Bone marrow (tissue), 2 donors: ENCODE measurements at places on chromosomes 3 and 15.

GRCh38 chr3:46269556-46269955 is 27.3 kb downstream of the CCR3 start:
- DNase-seq, result no peak

DNA sequence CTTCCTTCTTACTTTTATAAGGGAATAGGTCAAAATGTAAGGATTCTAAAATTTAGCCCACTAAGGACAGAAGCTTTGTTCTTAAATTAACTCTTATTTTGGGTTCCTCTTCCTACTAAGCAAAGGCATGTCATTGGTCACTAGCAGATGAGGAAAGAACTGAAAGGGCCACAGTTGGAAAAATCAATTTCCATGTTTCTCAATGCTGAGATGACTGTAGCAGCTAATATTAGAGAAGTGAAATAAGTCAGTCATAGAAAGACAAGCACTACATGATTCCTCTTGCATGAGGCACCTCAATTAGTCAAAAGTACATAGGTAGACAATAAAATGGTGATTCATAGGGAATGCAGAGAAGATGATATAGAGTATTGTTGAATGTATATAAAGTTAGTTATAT is 353.7 kb downstream of the RSL24D1 start:
- DNase-seq, result no peak

- DNase-seq, result no peak
Measured at GRCh38 chr3:2078821-2079220, 19.8 kb upstream of the CNTN4 start.

DNA sequence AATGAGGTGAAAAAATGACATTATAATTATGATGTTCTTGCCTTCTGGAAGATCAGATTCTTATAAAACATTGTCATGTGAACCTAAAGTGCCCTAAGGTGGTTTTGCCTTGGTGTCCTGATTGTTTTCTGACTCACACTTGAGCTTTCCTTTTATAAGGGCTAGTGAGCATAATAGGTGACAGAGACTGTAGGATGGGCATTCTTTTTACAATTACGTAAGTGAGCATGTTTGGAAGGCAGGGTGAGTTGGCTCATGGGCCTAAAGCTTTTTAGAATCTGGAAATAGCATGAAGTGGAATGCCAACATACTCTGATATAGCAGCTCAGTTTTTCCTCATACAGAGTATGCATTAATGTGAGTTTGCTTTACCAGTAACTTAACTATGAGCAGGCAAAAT is 41.2 kb downstream of the CRYBG3 start:
- DNase-seq, result no peak

GRCh38 chr3:191972714-191973398 is 511.9 kb downstream of the PYDC2 start:
- DNase-seq, result no peak

DNA sequence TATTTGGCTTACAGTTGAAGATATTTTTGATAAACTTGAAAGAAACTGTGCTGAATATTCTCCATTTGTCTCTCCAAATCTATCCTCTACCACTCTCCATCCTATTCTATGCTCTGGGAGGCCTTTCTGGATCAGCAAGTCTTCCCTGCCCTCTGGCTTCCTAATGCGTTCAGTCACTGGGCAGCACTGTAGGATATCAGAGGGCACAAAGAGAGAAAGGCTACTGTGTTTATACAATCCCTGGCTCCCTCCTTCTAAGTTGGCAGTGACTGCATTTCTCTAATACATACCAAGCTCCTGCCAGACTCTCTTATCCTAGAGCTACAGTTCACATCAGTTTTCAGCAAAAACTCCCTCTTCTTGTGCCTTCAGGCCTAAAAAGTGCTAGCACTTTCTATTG is 102.1 kb upstream of the FHIT start:
- no peak for DNase-seq

GRCh38 chr3:152428577-152428976 is 159.8 kb downstream of the MBNL1 start:
- no peak for DNase-seq

GRCh38 chr3:108728934-108729333 is 28.3 kb downstream of the RETNLB start:
- DNase-seq, result no peak

GRCh38 chr3:28590216-28590615 is 241.6 kb upstream of the AZI2 start:
- no peak for DNase-seq

DNA sequence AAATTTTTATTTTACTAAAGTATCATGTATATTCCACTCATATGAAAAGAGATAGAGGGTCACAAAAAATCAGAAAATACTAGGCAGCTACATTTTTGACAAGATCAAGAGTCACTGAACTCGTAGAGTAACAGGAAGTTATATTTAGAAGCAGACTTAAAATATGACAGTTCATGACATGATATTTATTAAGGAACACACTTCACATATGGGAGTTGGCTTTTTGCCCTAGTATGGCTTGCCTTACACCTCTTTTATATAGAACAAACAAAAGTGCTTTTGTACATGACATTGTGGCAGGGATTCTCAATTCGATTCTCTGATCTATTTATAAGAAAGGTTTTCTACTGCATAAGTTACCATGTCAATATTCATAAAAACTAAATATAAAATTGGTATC is 80.1 kb upstream of the GBE1 start:
- no peak for DNase-seq

DNA sequence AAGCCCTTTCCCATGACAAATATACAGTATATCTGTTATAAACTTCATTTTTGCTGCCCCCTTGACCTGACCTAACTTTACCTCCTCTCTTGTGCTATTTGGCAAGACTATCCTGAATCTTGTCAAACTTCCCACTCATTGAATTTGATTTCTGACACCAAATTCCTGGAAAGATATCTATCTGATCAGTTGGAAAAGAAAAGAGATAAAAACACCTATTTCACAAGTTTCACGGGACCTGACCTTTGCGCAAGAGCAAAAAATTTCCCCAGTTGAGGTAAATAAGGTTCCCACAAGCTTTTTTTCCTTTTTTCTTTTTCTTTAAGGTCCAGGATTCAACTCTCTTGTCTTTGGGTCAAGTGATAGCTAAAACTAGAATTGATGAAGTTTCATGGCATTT is 189.2 kb upstream of the LPP start:
- no peak for DNase-seq

- no peak for DNase-seq
Measured at GRCh38 chr3:193943851-193944517, 192.0 kb upstream of the HES1 start.

DNA sequence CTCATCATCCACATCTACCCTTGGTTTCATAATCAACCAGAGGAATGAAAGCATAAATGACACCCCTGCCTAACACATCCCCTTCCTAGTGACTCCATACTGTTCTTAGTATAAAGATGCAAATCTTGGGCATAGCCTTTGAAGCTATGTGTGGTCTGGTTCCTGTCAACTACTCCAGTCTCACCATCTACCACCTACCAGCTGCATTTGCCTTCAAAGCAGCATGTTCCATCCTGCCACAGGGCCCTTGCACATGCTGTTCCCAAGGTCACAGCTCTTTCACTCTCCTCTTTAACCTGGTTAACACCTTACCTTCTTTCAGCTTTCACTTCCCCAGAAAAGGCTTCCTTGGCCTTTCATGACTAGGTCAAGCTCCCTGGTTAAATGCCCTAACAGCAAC is 62.3 kb upstream of the ARHGEF3 start:
- no peak for DNase-seq

GRCh38 chr15:66287461-66288057 is 5.8 kb upstream of the DIS3L start:
- DNase-seq, result peak; percentile 12

- DNase-seq, result no peak
Measured at GRCh38 chr3:72601983-72602750, 246.1 kb downstream of the SHQ1 start.

DNA sequence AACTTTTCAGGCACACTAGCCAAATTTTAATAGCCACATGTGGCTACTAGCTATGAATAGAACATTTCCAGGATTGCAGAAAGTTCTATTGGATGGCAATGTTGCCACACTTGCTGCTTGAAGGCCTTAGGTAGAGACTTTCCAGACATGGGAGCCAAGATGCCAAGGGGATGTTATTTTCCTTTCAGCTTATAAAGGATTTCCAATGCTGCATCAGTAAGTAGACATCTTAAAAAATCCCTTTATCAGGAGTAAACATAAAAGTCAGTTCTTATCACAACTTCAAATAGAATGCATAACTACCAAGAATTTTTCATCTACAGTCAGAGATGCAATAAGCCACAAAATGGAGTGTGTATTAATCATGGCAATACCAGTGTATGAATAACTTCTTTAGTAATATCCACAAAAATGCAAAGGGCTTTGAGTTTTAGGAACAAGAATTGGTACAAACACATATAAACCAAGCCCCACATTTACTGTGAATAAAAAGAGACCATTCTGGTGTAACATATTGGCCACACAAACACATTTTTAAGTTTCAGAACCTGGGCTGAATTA is 457.1 kb upstream of the ADAMTS9 start:
- no peak for DNase-seq

GRCh38 chr3:197105786-197106185 is 76.2 kb upstream of the MELTF start:
- no peak for DNase-seq

DNA sequence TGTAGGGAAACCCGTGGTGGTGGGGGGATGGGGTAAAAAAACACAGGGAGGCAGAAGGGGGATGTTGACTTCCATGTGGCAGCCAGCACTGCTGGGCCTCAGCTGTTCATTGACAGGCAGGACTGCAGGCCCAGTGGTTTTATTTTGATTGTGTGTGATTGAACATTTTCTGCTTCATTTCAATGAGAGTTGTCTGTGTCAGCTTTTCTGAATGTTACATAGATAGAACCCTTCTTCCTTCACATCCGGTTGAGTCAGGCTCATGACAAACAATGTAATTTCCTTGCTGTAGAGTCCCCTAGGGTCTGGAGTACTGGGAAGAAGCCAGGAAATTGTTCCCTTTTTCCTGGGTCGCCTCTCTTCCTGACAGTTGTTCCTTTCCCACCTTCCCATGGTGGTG is 8.2 kb upstream of the RPP25 start:
- DNase-seq, result no peak

DNA sequence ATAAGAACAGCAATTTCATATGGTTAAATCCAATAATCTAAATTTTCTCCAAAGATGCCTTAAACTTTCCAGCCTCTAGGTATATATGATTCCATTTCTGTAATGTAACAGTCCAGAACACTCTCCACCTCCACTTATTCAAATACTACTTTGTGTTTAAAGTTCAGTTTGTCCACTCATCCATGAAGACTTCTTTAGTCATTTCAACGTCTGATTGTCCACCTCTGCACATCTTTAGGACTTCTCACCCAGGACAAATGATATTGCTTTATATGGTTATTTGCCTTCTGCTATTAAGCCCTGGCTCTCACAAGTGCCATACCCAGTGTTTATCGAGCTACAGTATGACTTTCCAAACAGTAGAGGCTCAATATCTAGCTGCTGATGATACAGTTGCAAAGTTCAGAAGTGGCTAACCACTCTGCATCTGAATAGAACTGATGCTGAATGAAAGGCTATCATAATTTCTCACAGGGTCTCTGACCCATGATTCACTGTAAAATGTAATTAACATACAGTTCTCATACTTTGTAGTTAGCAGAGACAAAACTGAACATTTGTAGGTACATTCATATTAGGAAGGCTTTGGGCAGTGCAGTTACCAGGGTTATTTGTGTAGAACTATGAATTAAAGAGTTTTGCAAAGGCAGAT is 93.7 kb upstream of the MBNL1 start:
- no peak for DNase-seq

DNA sequence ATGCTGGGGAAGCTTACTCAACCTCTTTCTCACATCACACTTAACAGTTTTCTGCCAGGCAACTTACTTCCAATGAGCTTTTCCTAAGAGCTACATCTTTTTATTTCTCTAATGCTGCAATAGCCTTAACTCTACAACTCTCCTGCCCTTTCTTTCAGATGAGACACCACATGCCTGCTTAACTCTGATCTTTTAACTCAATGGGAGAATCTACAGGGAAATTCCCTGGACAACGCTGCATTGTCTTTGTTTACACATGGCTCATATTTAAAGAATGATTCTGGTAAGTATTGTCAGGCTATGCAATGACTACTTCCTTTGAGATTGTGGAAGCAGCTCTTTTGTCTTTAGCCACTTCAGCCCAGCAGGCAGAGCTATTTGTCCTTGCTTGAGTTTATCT is 353.1 kb upstream of the BCHE start:
- DNase-seq, result no peak

DNA sequence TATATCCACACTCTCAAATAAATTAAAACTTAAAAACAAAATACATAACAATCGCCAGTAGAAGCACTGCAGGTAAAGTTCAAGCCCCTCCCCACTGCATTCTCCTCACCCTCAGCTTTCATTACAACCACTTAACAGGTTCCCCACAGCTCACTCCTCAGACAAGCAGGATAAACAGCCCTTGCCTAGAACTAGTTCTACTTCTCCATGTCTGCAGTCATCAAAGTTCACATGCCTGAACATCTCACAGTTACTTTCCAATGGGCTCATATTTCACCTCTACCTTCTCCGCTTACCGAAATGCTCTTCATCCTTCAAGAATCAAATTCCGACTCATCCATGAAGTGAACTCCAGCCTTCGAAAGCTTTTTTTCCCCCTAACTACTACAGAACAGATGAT is 4.1 kb downstream of the YEATS2 start:
- DNase-seq, result no peak

- no peak for DNase-seq
Measured at GRCh38 chr3:151770956-151771355, 37.2 kb downstream of the AADACL2 start.

- no peak for DNase-seq
Measured at GRCh38 chr3:192040282-192041043, 579.5 kb downstream of the PYDC2 start.

GRCh38 chr3:2246873-2247648 is 148.4 kb downstream of the CNTN4 start:
- no peak for DNase-seq

DNA sequence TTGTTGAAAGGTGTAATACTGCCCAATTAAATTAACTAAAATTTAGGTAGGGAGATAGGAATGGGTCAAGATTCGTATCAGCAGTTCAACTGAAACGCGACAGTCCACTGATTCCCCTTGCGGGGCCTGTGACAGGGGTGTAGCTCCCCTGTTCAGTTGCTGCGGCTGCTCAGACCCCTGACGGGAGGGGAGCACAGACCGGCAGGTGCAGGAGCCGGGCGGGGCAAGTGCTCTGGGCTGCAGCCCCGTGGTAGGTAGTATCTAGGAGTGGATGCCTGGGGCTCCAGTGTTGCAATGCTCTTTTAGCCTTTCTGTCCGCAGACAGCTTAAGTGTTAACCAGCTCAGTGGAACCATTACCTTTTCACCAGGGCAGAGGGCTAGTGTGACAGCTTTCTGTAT is 164.9 kb downstream of the ROBO2 start:
- DNase-seq, result no peak

GRCh38 chr15:28911310-28911931 is 25.6 kb downstream of the APBA2 start:
- DNase-seq, result no peak

DNA sequence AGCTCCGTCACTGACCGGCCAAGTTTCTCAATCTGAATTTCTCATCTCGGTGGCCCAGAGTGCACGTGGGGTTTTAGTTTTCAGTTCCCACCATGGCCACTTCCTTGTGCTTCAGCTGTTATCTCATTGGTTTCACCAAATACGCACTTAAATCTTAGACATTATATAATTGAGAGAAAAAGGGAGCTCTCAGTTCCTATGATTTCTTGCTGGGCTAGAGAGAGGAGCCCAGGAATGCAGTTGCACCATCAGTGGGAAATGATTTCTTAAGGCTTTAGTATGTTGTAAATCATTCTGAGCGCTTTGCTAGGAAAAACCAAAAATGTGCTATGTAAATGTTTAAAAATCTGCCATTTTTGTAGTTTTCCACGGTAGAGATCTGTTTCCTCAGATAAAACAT is 53.2 kb downstream of the OXNAD1 start:
- DNase-seq, result no peak

GRCh38 chr3:120093119-120093910 is 932 bp downstream of the GSK3B start:
- no peak for DNase-seq
